ENCODE measurements at places on chromosomes 1 and 21.

DNA sequence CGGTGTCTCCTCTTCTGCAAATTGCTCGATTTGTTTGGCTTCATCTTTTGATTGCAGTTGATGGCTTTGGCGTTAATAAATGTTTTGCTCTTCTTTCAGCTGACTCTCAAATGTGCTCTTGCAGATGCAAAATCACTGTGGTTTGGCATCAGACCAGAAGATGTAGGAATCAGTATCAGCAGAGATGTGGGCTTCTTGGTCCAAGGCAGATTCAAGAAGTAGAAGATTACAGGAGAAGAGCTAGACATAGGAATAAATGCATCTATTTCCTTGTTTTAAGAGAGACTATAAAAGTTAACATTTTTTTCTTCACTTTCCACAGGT lies 59.8 kb upstream of the BACH1 start:
- DNase-seq, result no peak

- no peak for DNase-seq
Observed at GRCh38 chr1:160672789-160673695, 26.2 kb upstream of the SLAMF1 start.

- no peak for DNase-seq
Observed at GRCh38 chr1:25088946-25089345, 143.4 kb downstream of the SYF2 start.

DNA sequence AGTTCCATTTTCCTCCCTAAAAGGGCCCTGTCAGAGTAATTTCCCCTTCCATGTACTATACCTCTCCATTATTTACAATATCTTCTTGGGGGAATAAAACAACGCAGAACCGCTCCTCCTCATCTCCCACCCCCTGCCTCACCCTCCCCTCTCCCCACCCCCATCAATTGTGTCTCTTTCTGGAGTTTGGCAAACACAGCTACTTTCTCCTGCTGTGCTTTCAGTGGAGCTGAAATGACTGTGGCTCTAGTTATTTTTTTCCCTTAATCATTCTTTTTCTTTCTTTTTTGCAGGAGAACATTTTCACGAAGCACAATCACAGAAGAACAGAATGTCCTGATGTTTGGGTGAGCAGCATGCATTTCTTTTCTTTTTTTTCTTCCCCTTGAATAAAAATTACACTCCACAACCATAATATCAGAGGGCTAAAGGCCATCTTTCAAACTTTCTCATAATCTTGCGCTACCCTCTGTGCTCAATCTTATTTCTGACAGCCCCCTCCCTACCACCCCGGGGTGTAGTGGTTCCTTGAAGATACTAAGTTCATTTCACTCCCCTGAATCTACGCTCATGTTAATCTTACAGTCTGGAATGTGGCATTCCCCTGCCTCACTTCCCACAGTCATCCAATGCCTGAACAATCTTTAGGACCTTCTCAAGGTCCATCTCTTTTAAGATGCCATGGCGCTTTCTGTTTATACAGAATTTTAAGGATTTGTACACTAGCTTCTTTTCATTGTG lies 8.8 kb upstream of the PLXNA2 start:
- DNase-seq, result no peak

- no peak for DNase-seq
Observed at GRCh38 chr1:117616356-117616755, 10.5 kb downstream of the TENT5C start.

DNA sequence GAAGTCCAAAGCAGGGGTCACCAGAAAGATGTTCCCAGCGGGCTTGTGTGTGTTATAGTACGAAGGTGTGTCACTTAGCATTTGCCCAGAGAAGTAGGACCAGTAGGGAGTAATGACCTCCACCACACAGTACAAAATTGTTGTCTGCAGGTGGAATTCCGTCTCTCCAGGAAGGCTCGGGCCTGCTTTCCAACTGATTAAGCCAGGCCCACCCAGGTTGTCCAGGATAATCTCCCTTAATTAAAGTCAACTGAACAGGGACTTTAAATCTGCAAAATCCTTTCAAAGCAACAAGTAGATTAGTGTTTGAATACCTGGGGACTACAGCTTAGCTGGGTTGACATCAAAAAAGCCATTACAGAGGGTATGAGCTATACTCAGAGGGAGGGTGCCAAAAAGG lies 131.3 kb downstream of the BACH1 start:
- no peak for DNase-seq

GRCh38 chr21:42636520-42637266 lies 16.7 kb upstream of the PDE9A start:
- no peak for DNase-seq

- DNase-seq, result no peak
Observed at GRCh38 chr1:84352298-84353106, 45.8 kb upstream of the DNASE2B start.

DNA sequence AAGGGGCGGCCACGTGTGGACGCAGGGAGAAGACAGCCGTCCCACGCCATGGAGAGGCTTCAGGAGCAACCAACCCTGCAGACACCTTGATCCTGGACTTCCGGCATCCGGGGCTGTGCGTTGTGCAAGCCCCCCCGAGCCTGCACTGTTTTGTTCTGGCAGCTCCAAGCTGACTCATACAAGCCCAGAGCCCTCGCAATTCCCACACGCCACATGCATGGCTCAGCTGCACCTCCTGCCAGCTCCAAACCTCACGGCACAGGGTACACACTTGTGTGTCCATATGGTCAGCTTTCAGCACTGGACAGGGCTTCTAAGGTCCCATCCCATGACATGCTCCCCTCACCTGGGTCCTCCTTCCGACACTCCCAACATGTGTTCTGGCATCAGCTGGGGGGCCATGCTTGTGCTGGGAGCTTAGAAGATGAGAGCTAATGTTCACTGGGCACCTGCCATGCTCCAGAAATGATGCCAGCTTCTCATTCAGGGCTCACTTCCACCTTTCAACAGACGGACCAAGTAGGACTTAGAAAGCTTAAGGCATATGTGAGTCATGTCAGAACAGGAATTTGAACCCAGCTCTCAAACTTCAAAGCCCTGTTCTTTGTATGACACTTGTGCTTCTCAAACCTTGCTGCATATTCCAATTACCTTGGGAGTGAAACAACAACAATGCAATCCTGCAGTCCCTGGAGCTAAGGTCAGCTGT lies 137.3 kb downstream of the PGBD5 start:
- DNase-seq, result no peak

- DNase-seq, result no peak
Observed at GRCh38 chr1:21919520-21919919, 17.6 kb downstream of the HSPG2 start.

DNA sequence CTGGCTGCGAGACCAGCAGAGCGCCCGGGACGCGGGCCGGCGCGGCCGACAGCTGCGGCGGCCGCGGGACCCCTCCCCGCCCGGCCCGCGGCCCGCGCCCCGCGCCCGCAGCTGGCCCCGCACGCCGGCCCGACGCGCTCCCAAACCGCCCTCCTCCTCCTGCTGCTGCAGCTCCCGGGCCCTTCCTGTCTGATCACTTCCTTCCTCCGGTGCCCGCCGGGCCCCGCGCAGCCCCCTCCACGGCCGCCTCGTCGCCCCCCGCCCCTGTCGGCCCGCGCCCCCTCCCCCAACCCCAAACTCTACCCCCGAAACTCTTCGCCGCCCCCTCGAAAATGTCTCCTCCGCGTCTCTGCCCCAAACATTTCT lies 594 bp downstream of the LUZP1 start:
- no peak for DNase-seq

GRCh38 chr1:168947041-168947440 lies 159.4 kb upstream of the ATP1B1 start:
- no peak for DNase-seq

- DNase-seq, result no peak
Observed at GRCh38 chr1:34166191-34166624, 1.2 kb upstream of the CSMD2 start.

GRCh38 chr1:229694053-229694693 lies 68.1 kb downstream of the URB2 start:
- DNase-seq, result no peak

Data from stimulated activated CD8-positive, alpha-beta memory T cell treated with anti-CD3 and anti-CD28 coated beads, Interleukin-7, amount 100 ng/mL, for 1 hour (primary cell).